ENCODE measurements at places on chromosomes 13 and 19. TPM values are rescaled to one million over a fixed set of nuclear protein-coding genes. Genes with fewer than 3 reads are reported as not detected.
A peak's percentile ranks its signal among the peaks of the same experiment; 100 is the strongest.

DNA sequence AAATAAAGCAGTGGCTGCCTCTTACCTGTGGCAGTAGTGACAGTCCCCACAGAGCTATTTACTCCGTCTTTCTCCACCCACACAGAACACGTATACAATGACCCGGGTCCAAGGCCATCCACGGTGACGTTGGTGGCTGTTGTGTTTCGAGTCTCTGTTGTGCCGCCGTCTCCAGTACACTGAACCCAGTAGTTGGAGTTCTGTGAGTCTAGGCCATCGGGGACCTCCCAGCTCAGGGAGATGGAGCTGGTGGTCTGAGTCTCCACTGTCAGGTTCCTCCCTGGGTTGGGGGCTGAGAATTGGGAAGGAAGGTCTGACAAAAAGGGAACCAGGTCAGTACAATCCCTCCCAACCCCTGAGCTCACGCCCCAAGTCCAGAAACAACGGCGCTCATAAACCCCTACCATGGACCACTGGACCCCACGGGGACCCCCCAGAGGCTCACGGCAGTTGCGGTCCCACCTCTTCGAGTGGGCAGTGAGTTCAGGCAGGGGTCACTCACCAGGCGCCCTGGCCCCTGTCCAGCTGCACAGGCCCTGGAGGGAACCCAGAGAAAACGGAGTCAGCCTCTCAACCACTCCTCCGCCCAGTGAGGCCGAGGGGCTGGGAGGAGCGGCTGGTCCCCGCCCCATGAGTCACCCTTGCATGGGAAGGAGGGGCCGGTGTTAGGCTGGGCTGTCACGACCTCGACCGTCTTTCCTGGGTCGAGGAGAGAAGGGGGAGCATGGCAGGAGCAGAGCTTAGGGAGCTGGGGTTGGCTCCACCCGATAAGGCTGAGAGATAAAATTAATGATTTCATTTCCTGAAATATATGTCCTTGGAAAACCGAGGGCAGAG, 2.4 kb downstream of the PTPRH start:
- peak; percentile 65 for DNase-seq

DNA sequence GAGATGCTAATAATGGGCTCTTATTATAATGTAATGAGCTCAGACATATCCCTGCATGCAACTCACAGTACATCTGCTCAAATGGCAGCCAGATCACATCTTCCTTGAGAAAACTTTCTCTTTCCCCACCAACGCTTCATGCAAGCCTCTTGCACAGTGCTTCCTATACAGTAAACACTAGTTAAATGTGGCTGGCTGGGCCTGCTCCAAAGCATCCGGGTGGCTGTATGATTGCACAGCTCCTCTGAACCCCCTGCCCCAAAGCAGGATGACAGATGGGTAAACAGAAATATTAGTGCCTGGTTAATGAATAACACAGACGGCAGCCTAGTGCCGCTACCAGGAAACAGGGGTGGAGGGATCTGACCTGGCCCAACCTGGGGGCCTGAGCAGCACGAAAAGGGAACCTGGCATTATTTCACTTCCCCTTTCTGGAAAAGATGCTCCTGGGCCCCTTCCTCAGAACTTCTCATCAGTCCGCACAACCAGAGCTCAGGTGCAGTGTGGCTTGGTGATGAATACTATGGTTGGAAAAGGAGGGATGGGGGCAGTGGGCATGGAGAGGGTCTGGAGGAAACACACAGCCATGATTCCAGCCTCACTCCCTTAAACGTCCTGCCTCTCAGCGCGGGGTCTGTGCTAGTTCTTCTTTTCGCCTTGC, 10.8 kb downstream of the FFAR2 start:
- no peak for DNase-seq

GRCh38 chr13:27293873-27294515, 23.4 kb downstream of the RASL11A start:
- no peak for DNase-seq

AMH gene
- 10.0 TPM for total RNA-seq

Data from activated T-cell treated with anti-CD3 and anti-CD28 coated beads, Interleukin-2, amount 50 U/mL, for 72 hours (primary cell).